Dermis blood vessel endothelial cell (primary cell): ENCODE measurements at places on chromosomes 5 and 9. TPM values are rescaled to one million over a fixed set of nuclear protein-coding genes. Genes with fewer than 3 reads are reported as not detected.

The PAPPA gene
- total RNA-seq = 0.19 and 0.34 TPM in 2 replicates

The PPP3R2 gene
- total RNA-seq = not detected in 2 replicates

The PTCD2 gene
- total RNA-seq = 3.9 and 6.0 TPM in 2 replicates

The RC3H2 gene
- total RNA-seq = 88.0 and 114 TPM in 2 replicates

The KIF4B gene
- 0.17 and 0.42 TPM in 2 replicates for total RNA-seq

The FAM114A2 gene
- total RNA-seq = 45.5 and 49.9 TPM in 2 replicates

The DNM1 gene
- 0.17 and 0.33 TPM in 2 replicates for total RNA-seq

The NDUFS4 gene
- total RNA-seq = 87.8 and 93.9 TPM in 2 replicates

The TRIP13 gene
- 11.1 and 39.6 TPM in 2 replicates for total RNA-seq

The PCDHGA4 gene
- 2.2 and 3.4 TPM in 2 replicates for total RNA-seq

The KCNV2 gene
- not detected in 2 replicates for total RNA-seq

The CAMK2A gene
- not detected in 2 replicates for total RNA-seq

The PTPRD gene
- 3.2 and 16.1 TPM in 2 replicates for total RNA-seq

The SPATA31E1 gene
- total RNA-seq = not detected in 2 replicates

The SLC1A3 gene
- under 0.01 TPM in 1 of 2 replicates, not detected in the other for total RNA-seq

The SLC38A9 gene
- total RNA-seq = 39.0 and 50.9 TPM in 2 replicates

The GCNT4 gene
- 0.19 and 0.34 TPM in 2 replicates for total RNA-seq

The PRRT1B gene
- not detected in 2 replicates for total RNA-seq

The SH3GL2 gene
- 0.05 and 0.17 TPM in 2 replicates for total RNA-seq

The PLEKHG4B gene
- not detected in 2 replicates for total RNA-seq

The MSX2 gene
- 0.05 and 0.17 TPM in 2 replicates for total RNA-seq

The DMRT3 gene
- not detected in 2 replicates for total RNA-seq

The ST8SIA4 gene
- total RNA-seq = 3.1 and 4.3 TPM in 2 replicates

The AMACR gene
- 18.9 and 21.7 TPM in 2 replicates for total RNA-seq

The C9 gene
- 0.34 TPM in 1 of 2 replicates, not detected in the other for total RNA-seq

The TAS2R1 gene
- total RNA-seq = not detected in 2 replicates

The CNTNAP3 gene
- total RNA-seq = 57.2 and 87.2 TPM in 2 replicates

The SPINK4 gene
- total RNA-seq = not detected in 2 replicates

The ZDHHC12 gene
- total RNA-seq = 41.0 and 104 TPM in 2 replicates

The TOR4A gene
- total RNA-seq = 29.8 and 46.0 TPM in 2 replicates

The CATSPER3 gene
- total RNA-seq = 0.34 TPM in 1 of 2 replicates, not detected in the other

The NEUROG1 gene
- not detected in 2 replicates for total RNA-seq

The SLC6A19 gene
- not detected in 2 replicates for total RNA-seq

The DAB2 gene
- 118 and 129 TPM in 2 replicates for total RNA-seq

The PCDHGA8 gene
- 0.74 and 1.4 TPM in 2 replicates for total RNA-seq

The GFI1B gene
- total RNA-seq = not detected in 2 replicates

The PITX1 gene
- total RNA-seq = 0.51 TPM in 1 of 2 replicates, not detected in the other

The ADAMTSL2 gene
- under 0.01 and 0.17 TPM in 2 replicates for total RNA-seq

The PNPLA7 gene
- total RNA-seq = 0.42 and 1.7 TPM in 2 replicates

The TSLP gene
- total RNA-seq = under 0.01 and 0.19 TPM in 2 replicates

The SOHLH1 gene
- 0.05 TPM in 1 of 2 replicates, not detected in the other for total RNA-seq

The PCDHGA9 gene
- 2.9 and 3.6 TPM in 2 replicates for total RNA-seq

The CARD6 gene
- 39.6 and 44.6 TPM in 2 replicates for total RNA-seq

The SLC25A2 gene
- 0.09 and 0.34 TPM in 2 replicates for total RNA-seq

The WDR31 gene
- 0.17 and 0.37 TPM in 2 replicates for total RNA-seq

The C5orf58 gene
- not detected in 2 replicates for total RNA-seq

The NME5 gene
- total RNA-seq = 1.5 and 2.4 TPM in 2 replicates

The SLC12A2 gene
- 34.6 and 49.2 TPM in 2 replicates for total RNA-seq

The AQP3 gene
- total RNA-seq = under 0.01 and 0.51 TPM in 2 replicates

The C5orf46 gene
- not detected in 2 replicates for total RNA-seq

The RNF183 gene
- total RNA-seq = not detected in 2 replicates

The BTNL3 gene
- total RNA-seq = not detected in 2 replicates

The CDKN2A gene
- total RNA-seq = 1.0 and 1.3 TPM in 2 replicates

The UBE2D2 gene
- 68.5 and 71.6 TPM in 2 replicates for total RNA-seq

The IER5L gene
- total RNA-seq = 13.0 and 19.4 TPM in 2 replicates

The STK10 gene
- 56.0 and 61.8 TPM in 2 replicates for total RNA-seq

The CFAP90 gene
- total RNA-seq = not detected in 2 replicates

The PCDH12 gene
- 48.2 and 60.9 TPM in 2 replicates for total RNA-seq

The TAL2 gene
- not detected in 2 replicates for total RNA-seq

The MEF2C gene
- total RNA-seq = 132 and 169 TPM in 2 replicates
